A549 treated with RU486 at 1 μM for 4 hours (cell line): ENCODE measurements at places on chromosomes 16 and 17. TPM values are rescaled to one million over a fixed set of nuclear protein-coding genes. Genes with fewer than 3 reads are reported as not detected.

The SYT17 gene
- 9.8 to 13.7 TPM (median 10.9 TPM) in 5 replicates for total RNA-seq

The C17orf50 gene
- total RNA-seq, result 0.33 to 0.70 TPM (median 0.53 TPM) in 4 of 5 replicates, not detected in the other

The EPOP gene
- 11.3 to 15.3 TPM (median 14.3 TPM) in 5 replicates for total RNA-seq

The COG4 gene
- total RNA-seq, result 25.7 to 34.1 TPM (median 32.1 TPM) in 5 replicates

The ST6GALNAC2 gene
- total RNA-seq, result 0.28 to 0.70 TPM (median 0.33 TPM) in 4 of 5 replicates, not detected in the other

The SRR gene
- total RNA-seq, result 6.9 to 12.3 TPM (median 8.7 TPM) in 5 replicates

The ODAD4 gene
- 1.2 to 1.7 TPM (median 1.6 TPM) in 5 replicates for total RNA-seq

The WRAP53 gene
- 33.8 to 47.6 TPM (median 43.3 TPM) in 5 replicates for total RNA-seq

The MEOX1 gene
- total RNA-seq, result not detected in 5 replicates

The PABPN1L gene
- not detected in 5 replicates for total RNA-seq

The OR2C1 gene
- not detected in 5 replicates for total RNA-seq

The MSLN gene
- 1.7 to 3.1 TPM (median 2.4 TPM) in 5 replicates for total RNA-seq

The P2RX1 gene
- 0.07 TPM in 1 of 5 replicates, not detected in the others for total RNA-seq

The ARHGAP44 gene
- total RNA-seq, result 2.1 to 3.4 TPM (median 2.7 TPM) in 5 replicates

The IGF2BP1 gene
- 52.3 to 95.3 TPM (median 84.2 TPM) in 5 replicates for total RNA-seq

The NGFR gene
- 0.49 to 0.80 TPM (median 0.67 TPM) in 5 replicates for total RNA-seq

The UMOD gene
- not detected in 5 replicates for total RNA-seq

The SALL1 gene
- 0.13 to 0.25 TPM (median 0.15 TPM) in 5 replicates for total RNA-seq

The ASIC2 gene
- total RNA-seq, result 1.6 to 2.9 TPM (median 2.3 TPM) in 5 replicates
